Activated gamma-delta T cell treated with anti-CD3 and anti-CD28 coated beads, Interleukin-2, amount 50 U/mL, for 16 hours (primary cell): ENCODE measurements at places on chromosomes 7 and 10.

DNA sequence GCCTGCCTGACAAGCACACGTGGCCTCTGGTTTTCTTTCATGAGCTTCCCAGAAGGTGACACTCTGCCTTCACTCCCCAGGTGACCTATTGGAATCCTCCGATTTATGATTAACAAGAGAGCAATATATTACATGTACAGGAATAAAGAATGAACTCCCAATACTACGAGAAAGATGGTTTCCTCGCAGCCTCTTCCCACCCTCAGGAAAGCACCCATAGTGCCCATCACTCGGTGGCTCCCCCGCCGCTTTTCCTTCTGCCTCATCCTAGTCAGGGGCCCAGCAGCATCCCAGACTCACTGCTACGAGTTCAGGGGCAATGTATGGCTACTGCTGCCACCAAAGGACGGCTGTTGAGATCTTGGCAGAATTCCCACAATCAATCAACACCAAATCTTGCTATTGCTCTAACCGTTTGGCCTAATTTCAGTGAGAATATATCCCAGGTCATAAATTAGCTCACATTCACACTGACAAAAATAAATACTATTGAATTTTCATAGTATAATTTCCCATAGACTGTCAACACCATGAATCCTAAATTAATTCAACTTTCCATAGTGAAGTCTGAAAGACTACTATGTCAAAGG is 196.3 kb downstream of the TNS3 start:
- no peak for DNase-seq

DNA sequence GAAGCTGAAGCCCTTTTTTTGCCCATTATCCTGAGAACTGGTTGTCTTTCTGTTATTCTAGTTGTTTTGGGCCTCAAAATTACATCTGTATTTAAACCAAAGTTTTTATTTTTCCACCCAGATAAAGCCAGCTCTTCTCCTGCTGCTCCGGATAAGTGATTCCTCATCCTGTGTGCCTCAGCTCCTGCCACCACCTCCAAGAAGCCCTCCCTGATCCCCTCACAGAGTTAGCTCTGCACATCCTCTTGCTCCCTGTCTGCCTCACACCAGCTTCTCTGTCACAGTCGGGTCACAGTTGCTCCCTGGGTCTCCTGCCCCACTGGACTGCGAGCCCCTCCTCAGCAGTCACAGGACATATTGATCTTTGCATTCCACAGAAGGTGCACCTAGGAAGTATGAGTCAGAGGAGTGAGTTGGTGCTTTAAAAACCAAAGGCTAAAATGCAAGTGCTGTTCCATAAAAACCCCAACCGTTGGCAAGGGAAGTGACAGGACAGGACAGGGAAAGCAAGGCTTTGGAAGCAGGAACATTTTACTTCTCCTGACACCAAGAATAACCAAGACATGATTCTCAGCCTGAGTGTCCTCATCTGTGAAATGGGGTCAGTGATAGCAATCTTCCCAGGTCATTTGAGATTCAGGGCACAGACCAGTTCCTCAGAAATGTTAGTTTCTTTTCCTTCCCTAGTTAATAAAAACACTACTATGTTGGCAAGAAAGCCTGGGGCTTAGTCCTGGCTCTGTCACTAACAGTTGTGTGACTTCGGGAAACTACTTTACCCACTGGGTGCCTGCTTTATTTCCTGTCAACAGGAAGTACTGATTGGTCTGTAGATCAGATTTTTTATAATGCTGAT is 36.5 kb upstream of the EEPD1 start:
- DNase-seq = no peak

DNA sequence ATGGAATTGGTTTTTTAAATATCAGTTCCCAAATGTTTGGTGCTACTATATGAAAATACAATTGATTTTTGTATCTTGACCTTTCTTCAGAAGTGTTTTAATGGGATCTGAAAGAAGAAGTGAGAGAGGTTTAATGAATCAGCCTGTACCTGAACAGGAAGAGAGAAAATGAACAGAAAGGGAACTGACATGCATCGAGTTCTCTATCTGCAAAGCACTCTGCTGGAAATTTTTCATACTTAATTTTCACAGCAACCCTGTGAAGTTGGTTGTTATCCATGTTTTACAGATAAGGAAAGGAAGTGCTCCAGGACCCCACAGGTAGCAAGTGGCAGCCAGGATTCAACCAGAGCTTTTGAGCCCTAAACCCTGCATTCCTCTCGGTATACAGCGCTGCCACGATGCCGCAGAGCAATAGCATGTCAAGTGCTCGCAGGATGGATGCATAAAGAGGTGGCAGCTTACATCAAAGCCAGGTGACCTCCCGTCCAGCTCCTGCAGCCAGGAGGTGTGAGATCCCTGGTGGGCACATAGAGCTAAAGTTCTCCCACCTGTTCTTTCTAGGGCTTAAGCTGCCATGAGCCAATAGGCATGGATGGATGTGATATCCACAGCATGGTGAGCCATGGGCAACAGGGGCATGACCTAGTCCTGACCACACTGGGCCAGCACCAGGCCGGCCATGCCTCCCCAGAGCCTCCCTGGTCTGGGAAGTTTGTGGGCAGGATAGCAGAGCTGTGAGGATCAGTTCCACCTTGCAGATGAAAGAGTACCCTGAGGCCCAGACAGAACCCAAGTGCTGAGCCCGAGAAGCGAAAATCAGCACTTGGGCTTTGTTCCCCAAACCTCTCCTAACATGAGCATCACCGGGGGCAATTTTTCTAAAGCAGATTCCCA is 57.2 kb downstream of the CALML3 start:
- DNase-seq = no peak

DNA sequence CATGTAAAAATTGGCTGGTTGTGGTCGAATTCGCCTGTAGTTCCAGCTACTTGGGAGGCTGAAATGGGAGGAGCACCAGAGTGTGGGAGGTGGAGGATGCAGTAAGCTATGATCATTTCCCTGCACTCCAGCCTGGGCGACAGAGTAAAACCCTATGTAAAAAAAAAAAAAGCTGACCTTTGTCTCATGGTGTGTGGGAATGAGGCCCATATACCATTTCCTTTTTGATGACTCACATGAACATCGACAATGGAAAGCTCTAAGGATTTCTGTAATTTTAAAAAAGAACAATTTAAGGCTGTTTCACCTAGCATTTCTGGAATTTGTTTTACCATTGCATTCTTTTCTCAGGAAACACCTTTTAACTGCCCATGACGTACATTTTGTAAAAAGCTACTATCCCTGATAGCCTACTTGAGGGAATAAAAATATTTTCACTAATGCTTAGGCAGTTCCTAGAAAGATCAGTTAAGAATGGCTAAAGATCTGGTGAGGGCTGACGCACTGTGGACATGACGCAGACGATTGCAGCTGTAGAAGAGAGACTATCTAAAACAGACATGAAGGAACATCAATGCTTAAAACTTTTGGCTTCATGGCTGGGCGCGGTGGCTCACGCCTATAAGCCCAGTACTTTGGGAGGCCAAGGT is 400.6 kb upstream of the IGFBP3 start:
- no peak for DNase-seq

DNA sequence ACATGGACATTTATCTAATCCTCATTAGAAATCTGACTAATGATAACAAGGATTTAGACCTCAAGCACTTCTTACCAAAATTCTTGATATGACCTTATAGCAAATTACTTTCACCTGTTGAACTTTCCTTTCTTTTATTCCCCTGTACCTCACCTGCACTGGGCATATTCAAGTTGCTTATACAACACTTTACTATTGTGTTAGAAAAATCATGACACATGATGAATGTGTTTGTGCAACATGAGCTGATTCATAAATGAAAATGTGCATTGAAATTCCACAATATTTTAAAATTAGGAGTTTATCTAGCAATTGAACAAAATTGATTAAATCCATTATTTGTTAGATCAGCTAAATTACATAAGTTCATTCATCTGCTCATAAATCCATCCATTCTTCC is 160.6 kb downstream of the CFTR start:
- DNase-seq = no peak

DNA sequence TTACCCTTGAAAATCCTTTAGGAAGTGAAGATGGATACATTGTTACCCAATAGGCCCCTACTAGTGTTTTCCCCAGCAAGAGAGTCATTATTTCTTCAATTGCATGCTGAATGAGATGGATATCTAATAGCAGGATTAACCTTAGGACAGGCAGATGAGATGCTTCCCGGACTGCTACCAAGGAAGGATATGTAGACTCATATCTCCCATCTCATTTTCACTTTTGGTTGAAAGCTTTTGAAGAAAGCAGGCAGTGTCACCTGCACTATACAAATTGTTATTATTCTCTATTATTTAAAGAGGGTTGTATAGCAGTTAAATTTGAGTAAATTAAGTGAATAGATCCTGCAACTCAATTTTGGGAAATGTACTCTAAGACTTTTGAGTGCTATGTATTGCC is 17.0 kb upstream of the ARHGAP21 start:
- DNase-seq = no peak

DNA sequence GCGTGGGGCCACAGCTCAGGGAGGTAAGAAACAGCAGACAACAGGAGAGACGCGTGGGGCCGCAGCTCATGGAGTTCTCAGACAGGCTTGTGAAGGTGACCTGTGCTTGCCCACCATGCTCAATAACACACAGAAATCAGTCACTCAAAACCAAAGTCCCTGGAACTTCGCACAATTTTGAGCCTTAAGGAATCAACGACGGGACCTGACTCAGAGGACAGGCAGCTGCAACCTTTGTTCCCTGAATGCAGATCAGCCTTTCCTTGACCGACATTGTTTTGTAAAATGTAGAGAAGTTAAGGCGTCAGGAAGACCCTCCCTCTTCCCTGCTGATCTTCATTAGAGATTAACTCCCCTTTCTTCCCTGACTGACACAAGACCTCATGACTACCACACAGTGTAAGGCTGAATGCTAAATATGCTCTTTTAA is 8.5 kb upstream of the KNDC1 start:
- no peak for DNase-seq
